Cerebellar cortex (tissue), 1 donor: ENCODE measurements at places on chromosomes 2 and 18.

GRCh38 chr2:84290537-84290936 is 168.5 kb downstream of the SUCLG1 start:
- no peak for DNase-seq

- no peak for DNase-seq
Measured at GRCh38 chr2:85861180-85861579, 27.6 kb downstream of the ST3GAL5 start.

DNA sequence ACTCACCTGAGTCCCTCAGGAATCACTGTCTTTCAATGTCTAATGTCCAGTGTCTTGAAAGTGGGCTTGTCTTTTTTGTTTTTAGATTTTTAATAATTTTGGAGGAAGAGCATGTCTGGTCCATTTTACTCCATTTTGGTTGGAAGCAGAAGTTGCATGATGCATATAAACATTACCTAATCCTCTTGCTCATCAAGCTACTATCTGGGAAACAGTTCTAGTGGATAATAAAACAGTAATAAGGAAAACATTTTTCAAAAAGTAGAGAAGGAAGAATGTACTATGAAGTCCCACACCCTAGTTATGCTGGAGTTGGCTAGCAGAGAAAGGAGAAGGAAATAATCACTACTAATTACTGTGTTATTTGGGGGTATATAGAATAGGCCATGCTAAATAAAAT is 263.7 kb downstream of the ETAA1 start:
- no peak for DNase-seq

GRCh38 chr18:11741505-11742145 is 52.6 kb downstream of the GNAL start:
- DNase-seq, result peak; percentile 9

GRCh38 chr18:74342416-74343043 is 26.9 kb downstream of the C18orf63 start:
- peak; percentile 66 for DNase-seq

- DNase-seq, result no peak
Measured at GRCh38 chr18:36706134-36706881, 122.5 kb downstream of the TPGS2 start.

- no peak for DNase-seq
Measured at GRCh38 chr2:37080689-37081088, 3.5 kb downstream of the HEATR5B start.
